H1 (cell line): ENCODE measurements at places on chromosomes 2 and 18. TPM values are rescaled to one million over a fixed set of nuclear protein-coding genes. Genes with fewer than 3 reads are reported as not detected.

DNA sequence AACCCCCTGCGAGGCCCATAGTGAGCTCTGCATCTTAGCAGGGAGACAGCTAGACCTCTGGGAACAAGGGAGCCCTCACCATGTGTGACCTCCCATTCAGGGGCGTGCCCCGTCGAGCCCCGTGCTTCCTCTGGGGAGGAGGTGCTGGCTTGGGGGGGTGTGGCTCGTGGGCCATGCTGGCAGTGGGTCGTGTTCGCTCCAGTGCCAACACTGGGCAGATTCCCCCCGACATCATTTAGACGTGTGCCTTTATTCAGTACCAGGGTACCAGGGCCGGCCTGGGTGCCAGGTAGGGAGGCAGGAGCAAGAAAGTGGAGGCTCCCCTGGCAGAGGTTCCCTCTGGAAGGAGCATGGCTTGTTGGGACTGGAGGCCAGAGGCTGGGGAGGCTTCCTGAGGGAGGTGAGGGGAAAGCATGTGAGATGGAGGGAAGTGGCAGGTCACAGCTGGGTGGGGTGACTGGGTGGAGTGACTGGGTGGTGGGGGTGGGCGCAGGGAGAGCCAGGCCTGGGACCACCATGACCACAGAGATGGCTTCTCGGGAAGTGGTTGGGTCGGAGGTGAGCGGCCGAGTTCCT, 15.2 kb downstream of the GPC1 start:
- H3K27ac ChIP-seq, result no peak overlapping the region
- H3K36me3 ChIP-seq, result no peaks in the 10 kb centered on the region; the same call in 1 of the 2 replicates
- no peak for DNase-seq
- no peak overlapping the region for H3K4me3 ChIP-seq
- peaks cover 26% of the 10 kb centered on the region for H3K27me3 ChIP-seq

DNA sequence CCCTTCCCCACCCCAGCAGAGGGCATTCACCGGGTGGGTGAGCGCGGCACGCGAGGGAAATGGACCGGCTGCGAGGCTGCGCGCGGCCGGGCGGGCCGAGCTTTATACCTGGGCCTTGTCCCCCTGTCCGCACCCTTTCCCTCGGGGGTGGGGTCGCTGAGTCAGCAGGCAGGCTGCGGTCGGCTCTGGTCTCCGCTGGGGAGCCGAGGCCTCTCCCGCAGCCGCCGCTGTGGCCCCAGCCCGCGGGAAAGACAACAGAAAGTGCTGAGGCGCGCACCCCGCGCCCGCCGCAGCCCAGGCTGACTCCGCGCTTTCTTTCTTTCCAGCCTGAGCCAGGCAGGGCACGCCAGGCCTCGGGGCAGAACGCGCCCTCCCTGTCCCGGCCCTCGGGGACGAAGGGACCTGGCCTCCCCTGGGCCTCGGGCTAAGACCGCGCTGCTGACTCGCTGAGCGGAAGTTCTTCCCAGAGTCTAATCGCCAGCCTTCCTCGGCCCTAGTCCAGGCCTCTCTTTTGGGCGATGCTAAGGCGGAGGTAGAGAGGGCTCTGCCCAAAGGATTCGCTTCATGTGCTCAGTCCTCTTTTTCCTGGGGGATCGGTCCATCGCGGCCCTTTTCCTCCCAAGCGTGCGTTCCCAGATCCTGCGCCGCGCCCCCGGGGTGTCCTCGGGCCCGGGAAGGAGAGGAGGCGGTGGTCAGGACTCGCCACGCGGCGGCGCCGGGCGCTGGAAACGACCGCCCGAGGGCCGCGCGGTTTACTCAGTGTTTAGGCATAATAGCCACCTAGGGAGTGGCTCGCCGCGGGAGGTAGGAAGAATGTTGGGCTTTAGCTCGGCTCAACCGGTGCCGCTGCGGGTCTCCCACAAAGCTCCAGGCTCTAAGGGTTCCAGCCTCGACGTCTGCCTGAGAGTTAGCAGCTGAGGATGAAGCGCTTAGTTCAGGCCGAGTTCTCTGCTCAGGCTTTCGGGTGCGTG, at the start of gene CRYBA2:
Gene CRYBA2, minus strand, starts transcription at position 78 of the 971 bp plus-strand sequence. CDS start 246 bp downstream, outside the sequence.
- peaks cover 8% of the 10 kb centered on the region for H3K4me1 ChIP-seq
- DNase-seq, result peak; percentile 64
- H3K27me3 ChIP-seq, result peaks cover 100% of the 10 kb centered on the region
- H3K27ac ChIP-seq, result no peak within 1 kb of the TSS
- H3K4me3 ChIP-seq, result peak within 1 kb of the TSS; percentile 26

- peaks cover 19% of the 10 kb centered on the region for H3K27me3 ChIP-seq
- no peaks in the 10 kb centered on the region for H3K36me3 ChIP-seq
- peaks cover 7% of the 10 kb centered on the region; the same call in 1 of the 2 replicates for H3K4me1 ChIP-seq
- H3K27ac ChIP-seq, result no peak within 1 kb of the TSS
- peak; percentile 89 for DNase-seq
Observed at GRCh38 chr2:11669454-11670291, at the start of gene NTSR2. NTSR2 (minus strand) TSS chr2:11670195; CDS start chr2:11670129, 66 bp downstream.

DNA sequence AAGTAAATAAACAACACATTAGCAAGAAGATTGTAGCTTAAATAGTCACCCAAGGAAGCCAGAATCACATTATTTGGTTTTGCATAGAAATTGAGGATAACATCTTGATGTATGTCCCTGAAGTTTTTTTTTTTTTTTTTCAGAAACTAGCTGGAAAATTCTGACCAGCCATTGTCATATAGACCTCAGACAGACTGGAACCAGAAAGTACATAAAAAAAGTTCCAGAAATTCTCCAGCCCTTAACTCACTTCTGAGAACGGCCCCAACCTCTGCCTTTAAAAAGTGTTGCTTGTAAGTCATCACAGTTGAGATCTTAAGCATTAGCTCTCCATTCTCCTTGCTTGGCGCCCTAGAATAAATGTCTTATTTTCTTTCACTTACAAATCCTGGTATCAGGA, 350.5 kb downstream of the CCDC85A start:
- H3K36me3 ChIP-seq, result no peaks in the 10 kb centered on the region
- H3K27ac ChIP-seq, result no peak overlapping the region
- no peaks in the 10 kb centered on the region for H3K4me1 ChIP-seq
- no peak for DNase-seq
- no peaks in the 10 kb centered on the region for H3K27me3 ChIP-seq

- DNase-seq, result no peak
- H3K4me1 ChIP-seq, result no peaks in the 10 kb centered on the region
- H3K27ac ChIP-seq, result no peak overlapping the region
- H3K27me3 ChIP-seq, result no peaks in the 10 kb centered on the region
- peaks cover 95% of the 10 kb centered on the region for H3K36me3 ChIP-seq
- H3K4me3 ChIP-seq, result no peak overlapping the region
Observed at GRCh38 chr2:43950383-43951008, 45.3 kb downstream of the LRPPRC start.

GRCh38 chr2:222708274-222708710, 36.8 kb downstream of the MOGAT1 start:
- no peak for DNase-seq
- H3K4me3 ChIP-seq, result no peak overlapping the region
- H3K4me1 ChIP-seq, result no peaks in the 10 kb centered on the region; the same call in 1 of the 2 replicates
- H3K27ac ChIP-seq, result no peak overlapping the region

- H3K4me1 ChIP-seq, result peaks cover 3% of the 10 kb centered on the region
- no peaks in the 10 kb centered on the region for H3K27me3 ChIP-seq
- H3K4me3 ChIP-seq, result no peak overlapping the region
- DNase-seq, result no peak
Observed at GRCh38 chr2:25814681-25815080, 63.6 kb downstream of the ASXL2 start.

- DNase-seq, result no peak
- no peaks in the 10 kb centered on the region for H3K36me3 ChIP-seq
- H3K4me3 ChIP-seq, result no peak overlapping the region
- H3K27me3 ChIP-seq, result no peaks in the 10 kb centered on the region
Observed at GRCh38 chr18:36697905-36698304, 130.9 kb downstream of the TPGS2 start.

- peaks cover 3% of the 10 kb centered on the region; the same call in 1 of the 2 replicates for H3K4me1 ChIP-seq
- DNase-seq, result no peak
- H3K36me3 ChIP-seq, result peaks cover 42% of the 10 kb centered on the region
- no peak overlapping the region for H3K27ac ChIP-seq
Observed at GRCh38 chr2:74424995-74425406, 3.5 kb downstream of the WDR54 start.

GRCh38 chr2:230877759-230878598, 13.2 kb downstream of the ITM2C start:
- no peak for DNase-seq
- H3K27me3 ChIP-seq, result no peaks in the 10 kb centered on the region
- peaks cover 66% of the 10 kb centered on the region for H3K36me3 ChIP-seq
- H3K27ac ChIP-seq, result no peak overlapping the region
- no peak overlapping the region for H3K4me3 ChIP-seq

- no peaks in the 10 kb centered on the region for H3K27me3 ChIP-seq
- no peaks in the 10 kb centered on the region for H3K36me3 ChIP-seq
- H3K4me1 ChIP-seq, result peaks cover 5% of the 10 kb centered on the region
- H3K27ac ChIP-seq, result no peak overlapping the region
- no peak overlapping the region for H3K4me3 ChIP-seq
Observed at GRCh38 chr18:8359481-8359880, 249.8 kb upstream of the RAB12 start.

DNA sequence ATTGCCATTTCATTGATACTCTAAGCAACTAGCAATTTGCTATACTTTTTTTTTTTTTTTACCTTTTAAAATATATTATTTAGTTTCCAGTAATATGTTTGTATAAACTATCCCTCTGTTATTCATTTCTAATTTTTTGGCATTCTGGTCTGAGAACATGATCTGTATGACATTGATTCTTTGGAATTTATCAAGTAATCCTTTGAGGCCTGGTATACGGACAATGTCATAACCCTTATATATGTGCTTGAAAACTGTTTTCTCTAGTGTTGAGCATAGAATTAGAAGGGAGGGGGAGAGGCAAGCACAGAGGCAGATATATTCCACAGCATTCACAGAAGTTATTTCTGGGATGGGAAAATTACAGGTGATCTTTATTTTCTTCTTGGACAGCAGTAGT, 48.2 kb upstream of the POLE4 start:
- no peak overlapping the region for H3K4me3 ChIP-seq
- peaks cover 3% of the 10 kb centered on the region; the same call in 1 of the 2 replicates for H3K27me3 ChIP-seq
- DNase-seq, result no peak
- no peaks in the 10 kb centered on the region; the same call in 1 of the 2 replicates for H3K4me1 ChIP-seq

GRCh38 chr2:165528691-165529090, 59.2 kb downstream of the CSRNP3 start:
- no peak overlapping the region for H3K4me3 ChIP-seq
- H3K27ac ChIP-seq, result no peak overlapping the region
- no peaks in the 10 kb centered on the region for H3K4me1 ChIP-seq
- DNase-seq, result no peak
- no peaks in the 10 kb centered on the region for H3K27me3 ChIP-seq

Gene DUSP11
- total RNA-seq, result 17.8 and 19.1 TPM in 2 replicates

Gene C2orf92
- 3.7 and 5.2 TPM in 2 replicates for total RNA-seq

Gene EIPR1
- total RNA-seq, result 26.2 and 26.3 TPM in 2 replicates

Gene SERPINB7
- total RNA-seq, result not detected in 2 replicates

Gene IL36B
- not detected in 2 replicates for total RNA-seq

Gene PKDCC
- 48.0 and 49.9 TPM in 2 replicates for total RNA-seq

Gene VAMP5
- total RNA-seq, result 4.7 and 5.2 TPM in 2 replicates

Gene ST6GAL2
- 16.2 and 17.5 TPM in 2 replicates for total RNA-seq

Gene SYT4
- total RNA-seq, result 9.7 and 10.2 TPM in 2 replicates
